ENCODE measurements at places on chromosomes 3 and 15.

- DNase-seq: no peak
Measured at GRCh38 chr15:68232937-68233336, 3.4 kb upstream of the CLN6 start.

DNA sequence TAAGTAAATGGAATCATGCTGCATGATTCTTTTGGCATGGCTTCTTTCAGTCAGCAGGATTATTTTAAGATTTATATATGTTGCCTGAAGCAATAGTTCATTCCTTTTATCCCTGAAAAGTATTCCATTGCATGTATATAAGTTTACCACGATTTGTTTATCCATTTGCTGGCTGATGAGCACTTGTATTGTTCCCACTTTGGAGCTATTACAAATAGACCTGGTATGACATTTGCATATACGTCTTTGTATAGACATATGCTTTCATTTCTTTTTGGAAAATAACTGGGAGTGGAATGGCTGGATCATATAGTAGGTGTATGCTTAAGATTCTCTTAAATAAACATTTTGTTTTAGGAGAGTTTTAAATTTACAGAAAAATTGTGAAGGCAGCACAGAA, 79.3 kb upstream of the CBLB start:
- DNase-seq: no peak

DNA sequence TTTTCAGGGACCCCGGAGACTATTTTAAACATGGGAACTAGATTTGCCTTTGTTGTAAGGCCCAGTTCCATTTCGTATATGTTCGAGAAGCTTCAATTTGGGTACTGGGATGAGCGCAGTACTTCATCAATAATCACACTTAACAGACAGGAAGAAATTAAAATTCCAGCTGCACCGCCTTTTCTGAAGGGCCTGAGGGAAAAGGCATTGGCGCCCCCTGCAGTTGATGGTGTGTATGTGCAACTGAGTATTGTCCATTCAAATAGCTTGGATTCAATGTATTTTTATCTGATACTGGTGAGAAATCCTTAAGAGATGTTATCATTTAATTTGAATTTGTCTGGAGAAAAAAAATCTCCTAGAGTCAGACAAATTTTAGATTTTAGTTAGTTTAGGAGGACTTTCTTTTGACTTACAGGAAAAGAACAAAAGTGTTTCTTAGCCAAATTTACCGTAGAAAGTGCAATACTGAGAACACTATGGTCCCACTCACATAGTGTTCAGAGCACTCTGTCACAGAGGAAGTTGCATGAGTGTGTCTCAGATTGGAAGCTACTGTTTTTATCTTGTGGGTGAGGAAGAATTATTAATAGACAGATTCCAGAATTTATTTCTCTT, 5.4 kb upstream of the ALDH1A2 start:
- DNase-seq: peak; percentile 35

DNA sequence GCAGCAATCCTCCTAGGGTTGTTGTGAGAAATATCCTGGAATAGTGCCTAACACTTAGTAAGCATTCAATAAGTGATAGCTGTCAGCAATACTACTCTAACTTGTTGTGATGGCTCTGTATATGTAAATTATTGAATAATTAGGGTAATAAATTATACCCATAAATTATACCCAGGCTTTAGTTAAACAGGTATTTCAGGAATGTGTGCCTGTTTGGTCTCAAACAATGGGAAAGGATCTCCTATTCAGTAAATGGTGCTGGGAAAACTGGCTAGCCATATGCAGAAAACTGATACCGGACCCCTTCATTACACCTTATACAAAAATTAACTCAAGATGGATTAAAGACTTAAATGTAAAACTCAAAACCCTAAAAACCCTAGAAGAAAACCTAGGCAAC, 14.8 kb upstream of the ARNT2 start:
- DNase-seq: no peak

GRCh38 chr15:63347074-63347857, 34.4 kb downstream of the CA12 start:
- no peak for DNase-seq

- DNase-seq: no peak
Measured at GRCh38 chr15:92112180-92112579, 258.7 kb downstream of the SLCO3A1 start.

DNA sequence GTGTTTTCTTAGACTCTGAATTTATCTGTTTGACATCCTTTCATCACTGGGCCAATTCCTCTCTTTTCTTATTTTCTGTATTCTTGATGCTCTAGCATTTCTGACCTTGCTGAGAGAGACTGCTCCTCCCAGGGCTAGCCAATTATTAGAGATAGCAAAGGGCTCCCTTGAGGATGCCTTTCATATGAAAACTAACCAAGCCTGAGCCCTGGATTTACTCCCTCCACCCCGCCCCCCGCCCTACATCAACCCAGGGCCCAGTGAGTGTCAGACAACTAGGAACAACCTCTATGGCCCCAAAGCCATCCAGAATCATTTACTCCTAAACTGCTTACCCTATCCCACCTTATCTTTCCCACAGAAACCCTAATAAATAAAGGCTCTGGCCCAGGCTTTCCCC, 69.7 kb upstream of the LARS2 start:
- no peak for DNase-seq

- DNase-seq: no peak
Measured at GRCh38 chr3:167489571-167489970, 15.7 kb upstream of the SERPINI2 start.

GRCh38 chr15:50825946-50826345, 60.4 kb upstream of the SPPL2A start:
- no peak for DNase-seq

DNA sequence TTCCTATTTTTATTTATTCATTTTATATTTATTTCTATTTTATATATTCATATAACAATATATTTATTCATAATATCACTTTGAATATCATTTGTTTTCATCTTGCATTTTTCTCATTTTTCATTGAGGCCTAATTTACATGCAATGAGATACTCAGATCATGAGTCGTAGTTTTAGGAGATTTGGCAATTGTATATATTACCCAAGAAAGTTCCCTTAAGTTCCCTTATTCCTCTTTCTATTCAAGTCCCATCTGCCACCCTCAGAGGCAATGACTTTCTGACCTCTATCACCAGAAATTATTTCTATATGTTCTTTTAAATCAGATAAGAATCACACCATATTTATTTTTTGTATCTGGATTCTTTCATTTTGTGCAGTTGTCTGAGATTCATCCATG, 329.1 kb upstream of the TPRG1 start:
- DNase-seq: no peak

GRCh38 chr15:39312984-39313383, 267.9 kb upstream of the THBS1 start:
- DNase-seq: no peak

DNA sequence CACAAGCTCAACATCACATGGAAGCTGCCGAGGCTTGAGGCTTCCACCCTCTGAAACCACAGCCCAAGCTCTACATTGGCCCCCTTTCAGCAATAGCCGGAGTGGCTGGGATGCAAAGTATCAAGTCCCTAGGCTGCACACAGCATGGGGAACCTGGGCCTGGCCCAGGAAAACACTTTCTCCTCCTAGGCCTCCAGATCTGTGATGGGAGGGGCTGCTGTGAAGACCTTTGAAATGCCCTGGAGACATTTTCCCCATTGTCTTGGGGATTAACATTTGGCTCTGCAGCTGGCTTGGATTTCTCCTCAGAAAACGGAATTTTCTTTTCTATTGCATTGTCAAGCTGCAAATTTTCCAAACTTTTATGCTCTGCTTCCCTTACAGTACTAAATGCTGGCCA, 18.2 kb downstream of the HRG start:
- DNase-seq: no peak

GRCh38 chr3:186929186-186929585, 1.1 kb upstream of the ST6GAL1 start:
- DNase-seq: no peak

Measured in NCI-H748 treated with DMSO at 0.1 percent for 48 hours (cell line).